ENCODE measurements at places on chromosomes 12 and 14.
A peak's percentile ranks its signal among the peaks of the same experiment; 100 is the strongest.

GRCh38 chr14:32352631-32353030 lies 23.5 kb downstream of the AKAP6 start:
- DNase-seq = no peak

GRCh38 chr12:60475825-60476224 lies 880.0 kb downstream of the SLC16A7 start:
- no peak for DNase-seq

GRCh38 chr12:27463511-27464219 lies 17.1 kb downstream of the SMCO2 start:
- DNase-seq = no peak

DNA sequence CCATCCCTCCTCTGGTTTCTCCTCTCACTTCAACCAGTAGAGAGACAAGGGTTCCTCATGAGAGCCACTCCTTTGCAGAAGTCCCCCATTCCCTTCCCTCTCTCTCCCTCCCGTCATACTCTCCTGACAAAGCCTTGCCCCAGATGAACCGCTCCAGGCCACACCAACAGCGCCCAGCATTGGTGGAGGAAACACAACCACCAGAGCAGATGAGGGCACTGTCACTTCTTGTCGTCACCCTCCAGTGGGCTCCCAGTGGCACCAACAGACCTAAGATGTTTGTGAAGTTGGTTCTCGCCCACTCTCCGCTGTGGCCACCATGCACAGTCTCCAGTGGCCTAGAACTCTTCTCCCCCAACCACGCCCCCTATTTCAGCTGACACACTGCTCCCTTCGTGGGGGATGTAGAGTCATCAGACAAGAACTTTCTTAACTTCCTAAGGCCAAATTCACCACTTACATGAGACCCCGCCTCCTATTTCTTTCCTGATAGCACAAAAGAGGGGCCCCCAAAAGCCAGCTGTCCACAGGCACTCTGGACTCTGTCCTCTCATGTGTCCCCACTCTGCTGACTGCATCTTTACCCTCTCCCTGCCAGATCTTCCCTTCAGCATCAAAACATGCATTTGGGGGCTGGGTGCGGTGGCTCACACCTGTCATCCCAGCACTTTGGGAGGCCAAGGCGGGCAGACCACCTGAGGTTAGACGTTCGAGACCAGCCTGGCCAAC lies 29.2 kb upstream of the PLEKHG6 start:
- DNase-seq = no peak

DNA sequence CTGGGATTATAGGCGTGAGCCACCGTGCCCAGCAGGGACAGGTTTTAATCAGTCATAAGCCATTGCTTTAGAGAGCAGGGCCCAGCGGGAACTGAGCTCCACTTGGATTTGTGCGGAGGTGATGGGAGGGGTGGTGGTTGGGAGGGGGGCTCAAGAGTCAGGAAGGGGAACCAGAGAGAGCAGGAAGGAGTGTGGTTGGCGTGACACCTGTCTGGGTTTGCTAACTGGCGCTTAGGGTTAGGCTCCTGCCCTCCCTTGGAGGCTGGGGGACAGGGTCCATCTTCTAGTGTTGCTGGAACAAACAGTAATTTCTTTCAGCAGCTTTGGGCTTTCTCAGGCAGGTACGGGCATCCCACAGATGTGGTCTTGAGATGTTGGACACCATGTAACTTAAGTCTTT lies 7.5 kb upstream of the ALDH2 start:
- no peak for DNase-seq

DNA sequence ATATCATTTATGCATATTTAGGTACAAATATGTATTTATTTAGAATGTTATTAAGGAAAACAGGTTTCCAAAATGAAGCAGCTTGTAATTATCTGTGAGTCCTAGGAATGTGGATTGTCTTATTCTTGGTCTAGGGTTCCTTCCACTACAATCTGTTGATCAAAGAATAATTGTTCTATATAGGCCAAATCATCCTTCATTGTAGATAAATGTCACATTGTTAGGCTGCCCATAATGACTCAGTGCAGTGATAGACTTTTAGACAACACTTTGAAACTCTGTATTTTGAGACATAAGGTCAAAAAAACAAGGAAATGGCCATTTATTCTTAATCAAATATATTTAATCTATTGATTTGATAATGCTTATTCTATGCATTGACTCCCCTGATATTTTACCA lies 283.0 kb downstream of the ACSS3 start:
- DNase-seq = no peak

GRCh38 chr12:95615749-95616148 lies 64.5 kb upstream of the USP44 start:
- no peak for DNase-seq

DNA sequence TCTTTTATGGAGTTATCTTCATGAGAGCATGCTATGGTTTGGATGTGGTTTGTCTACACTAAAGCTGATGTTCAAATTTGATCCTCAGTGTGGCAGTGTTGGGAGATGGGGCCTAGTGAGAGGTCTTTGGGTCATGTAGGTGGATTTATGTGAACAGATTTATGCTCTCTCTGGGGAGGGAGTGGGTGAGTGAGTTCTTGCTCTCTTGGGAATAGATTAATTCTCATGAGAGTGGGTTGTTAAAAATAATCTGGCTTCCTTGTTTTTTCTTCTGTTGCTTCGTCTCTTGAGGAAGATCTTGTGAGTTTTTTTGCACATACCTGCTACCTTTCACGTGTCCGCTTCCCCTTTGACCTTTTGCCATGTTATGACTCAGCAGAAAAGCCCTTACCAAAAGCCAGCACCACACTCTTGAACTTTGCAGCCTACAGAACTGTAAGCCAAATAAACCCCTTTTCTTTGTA lies 20.5 kb downstream of the DERA start:
- peak; percentile 45 for DNase-seq

DNA sequence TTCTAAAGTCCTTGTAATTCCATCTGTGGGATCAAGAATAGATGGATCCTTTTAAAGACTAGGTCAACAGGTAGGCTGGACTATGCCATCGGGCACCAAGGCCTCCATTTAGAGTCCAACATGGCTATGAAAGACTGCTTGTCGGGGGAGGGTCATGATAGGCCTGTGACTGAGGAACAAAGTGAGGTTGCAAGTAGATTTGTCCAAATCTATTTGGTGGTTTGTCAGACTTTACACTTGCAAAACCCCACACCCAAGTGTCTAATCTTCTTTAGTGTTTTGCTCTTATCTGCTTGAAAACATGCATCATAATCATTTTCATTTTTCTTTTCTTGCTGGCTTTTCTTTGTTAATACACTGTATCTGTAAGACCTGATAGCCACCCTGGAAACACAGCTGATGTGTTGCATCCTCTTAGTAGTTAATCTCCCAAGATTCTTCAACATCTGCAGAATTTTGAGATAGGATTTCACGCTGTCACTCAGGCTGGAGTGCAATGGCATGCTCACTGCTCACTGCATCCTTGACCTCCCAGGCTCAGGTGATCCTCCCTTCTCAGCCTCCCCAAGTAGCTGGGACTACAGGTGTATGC lies 50.3 kb downstream of the TDP1 start:
- no peak for DNase-seq

GRCh38 chr12:24398605-24399004 lies 449.1 kb upstream of the SOX5 start:
- DNase-seq = no peak

DNA sequence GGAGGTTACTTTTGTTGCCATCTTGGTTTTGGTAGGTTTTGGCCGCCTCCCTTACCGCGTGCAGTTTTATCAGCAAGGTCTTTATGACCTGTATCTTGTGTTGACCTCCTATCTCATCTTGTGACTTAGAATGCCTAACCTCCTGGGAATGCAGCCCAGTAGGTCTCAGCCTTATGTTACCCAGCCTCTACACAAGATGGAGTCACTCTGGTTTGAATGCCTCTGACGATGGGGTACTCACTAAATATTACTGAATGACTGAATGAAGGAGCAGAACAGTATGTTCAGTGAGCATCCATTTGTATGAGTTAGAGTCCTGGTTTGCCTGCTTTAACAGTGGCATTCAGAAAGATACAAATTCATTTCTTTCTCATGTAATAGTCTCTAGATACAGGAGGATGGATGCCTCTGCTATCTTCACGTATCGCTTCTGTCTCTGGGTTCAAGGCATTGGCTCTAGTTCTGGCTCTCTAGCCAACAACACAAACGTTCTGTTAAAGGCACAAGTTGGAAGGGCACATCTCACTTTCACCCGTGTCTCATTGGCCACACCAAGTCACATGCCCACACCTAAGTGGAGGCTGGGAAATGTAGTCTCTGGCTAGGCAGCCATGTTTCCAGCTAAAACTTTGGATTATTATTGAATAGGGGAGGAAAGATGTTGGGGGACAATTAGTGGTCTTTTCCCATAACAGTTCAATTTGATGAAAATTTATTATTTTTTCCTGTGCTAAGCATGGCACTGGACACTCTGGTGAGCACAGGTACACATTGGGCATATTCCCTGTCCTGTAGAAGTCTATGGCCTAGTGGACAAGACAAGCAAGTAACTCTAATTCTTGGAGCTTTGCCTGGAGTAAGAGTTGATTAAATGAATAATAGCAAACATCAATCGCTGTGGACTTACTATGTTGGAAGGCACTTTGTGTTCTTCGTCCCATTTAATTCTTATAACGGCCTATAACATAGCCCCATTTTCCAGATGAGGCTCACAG lies 75.2 kb upstream of the RPH3A start:
- DNase-seq = no peak

DNA sequence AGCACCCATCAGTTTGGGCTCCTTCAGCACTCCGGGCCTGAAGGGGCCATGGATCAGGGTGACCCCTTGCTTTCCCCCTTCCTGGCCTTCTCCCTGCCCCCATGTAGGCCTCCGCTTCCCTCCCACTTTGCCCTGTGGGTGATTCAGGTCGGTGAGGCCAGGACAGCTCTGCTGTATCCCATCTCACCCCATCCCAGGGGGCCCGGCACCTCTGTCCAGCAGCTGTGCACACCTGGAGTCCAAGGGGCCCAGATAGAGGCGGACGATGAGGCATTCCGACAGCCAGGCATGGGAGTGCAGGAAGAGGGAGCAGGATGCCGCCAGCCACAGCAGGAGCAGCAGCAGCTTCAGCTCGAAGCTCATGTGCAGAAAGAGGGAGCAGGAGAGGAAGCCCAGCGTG lies 11.4 kb downstream of the LTB4R start:
- DNase-seq = no peak

DNA sequence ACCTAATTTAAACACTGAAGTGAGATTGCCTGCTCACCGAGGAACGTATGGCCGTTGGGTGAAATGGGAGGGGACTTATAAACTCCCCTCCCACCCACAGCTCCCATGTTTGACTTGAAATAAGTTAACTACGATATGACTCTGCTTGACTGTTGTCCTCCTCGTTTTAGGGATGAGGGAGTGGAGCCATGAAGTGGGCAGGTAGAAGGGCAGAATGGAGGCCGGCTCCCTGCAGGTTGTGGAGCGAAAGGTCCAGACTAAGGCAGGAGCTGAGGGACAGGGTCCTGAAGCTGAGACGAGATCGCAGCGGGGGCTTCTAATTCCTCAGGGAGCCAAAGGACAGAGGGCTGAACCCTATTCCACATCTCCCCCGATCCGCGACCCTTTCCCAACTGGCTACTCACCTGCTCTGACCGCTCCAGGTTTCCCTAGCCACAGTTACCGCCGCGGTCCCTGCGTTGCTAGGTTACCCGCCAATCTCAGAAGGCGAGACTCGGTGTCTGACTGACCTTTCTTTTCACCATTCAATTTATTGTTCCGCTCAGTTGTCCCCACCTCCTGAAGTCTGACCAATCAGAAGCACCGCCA lies 577 bp upstream of the TPCN1 start:
- DNase-seq = no peak

- DNase-seq = no peak
These were observed 32.6 kb downstream of the PAPLN start for GRCh38 chr14:73269729-73270531.

DNA sequence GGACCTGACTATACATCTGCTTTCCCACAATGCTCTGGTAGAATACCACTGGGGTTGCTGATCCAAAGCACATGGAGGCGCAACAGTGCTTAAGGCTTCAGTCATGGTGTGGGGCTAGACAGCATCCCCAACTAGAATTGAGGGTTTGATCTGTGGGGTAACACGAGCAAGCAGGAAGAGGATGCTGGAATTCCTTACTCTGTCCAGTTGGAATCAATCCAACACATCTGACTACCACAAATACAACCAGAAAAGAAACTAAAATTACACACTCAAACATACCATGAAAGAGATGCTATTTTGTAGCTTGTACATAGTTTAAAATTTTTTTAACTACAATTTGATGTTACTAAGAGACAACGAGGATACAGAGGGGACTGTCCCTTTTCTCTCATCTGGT lies 40.4 kb upstream of the GTF2A1 start:
- DNase-seq = no peak

All from NCI-H1436 (cell line).